ENCODE measurements at places on chromosomes 5 and 9.

DNA sequence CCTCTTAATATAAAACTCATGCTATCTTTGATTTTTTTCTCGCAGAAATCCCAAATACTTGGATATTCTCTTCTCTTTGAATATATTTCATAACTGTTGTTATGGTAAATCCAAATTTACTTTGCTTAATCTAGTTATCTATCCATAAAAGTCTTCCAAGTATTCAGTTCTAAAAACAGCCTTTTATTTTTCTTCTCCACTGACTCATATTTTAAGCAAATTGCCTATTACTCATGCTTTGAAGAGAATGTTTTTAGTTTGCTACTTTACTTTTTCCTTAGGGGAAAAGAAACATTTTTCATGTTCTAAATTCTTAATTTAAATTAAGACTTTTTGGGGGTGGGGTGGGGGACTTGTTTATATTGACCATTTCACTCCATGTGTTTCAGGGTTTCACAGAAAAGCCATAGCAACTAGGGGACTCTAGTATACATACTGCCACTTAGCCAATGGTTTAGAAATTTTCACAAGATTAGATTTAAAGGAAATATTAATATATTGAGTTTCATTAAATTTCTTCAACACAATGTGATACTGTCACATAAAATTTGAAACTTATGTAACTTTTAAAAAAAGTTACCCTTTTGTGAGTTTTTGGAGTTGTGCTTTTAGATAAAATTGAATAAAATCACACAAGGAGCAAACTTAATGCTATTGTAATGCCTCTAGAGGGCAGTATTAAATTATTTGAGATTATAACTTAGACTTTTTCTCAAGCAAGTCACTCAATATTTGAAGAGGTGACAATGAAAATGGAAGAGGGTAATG lies 545.8 kb upstream of the ARRDC3 start:
- no peak for DNase-seq

DNA sequence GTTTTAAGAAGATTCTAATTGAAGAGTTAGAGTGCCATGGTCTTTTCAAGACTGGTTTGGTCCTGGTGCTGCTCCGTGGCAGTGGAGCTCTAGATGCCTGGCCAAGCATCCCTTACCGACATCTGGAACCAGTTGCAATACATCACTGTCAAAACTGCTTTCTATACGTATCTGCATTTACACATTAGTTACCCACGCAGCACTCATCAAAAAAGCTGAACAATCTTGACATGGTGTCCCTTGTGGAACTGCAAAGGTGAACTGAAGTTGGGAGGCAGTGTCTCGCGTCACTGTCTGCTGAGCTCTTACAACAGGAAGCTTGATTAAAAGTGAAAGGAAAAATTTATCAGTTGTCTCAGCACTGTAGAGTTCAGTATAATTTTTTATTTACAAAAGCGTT lies 82.6 kb downstream of the PBX3 start:
- no peak for DNase-seq

GRCh38 chr9:135310134-135310533 lies 169.4 kb upstream of the PPP1R26 start:
- DNase-seq, result no peak

DNA sequence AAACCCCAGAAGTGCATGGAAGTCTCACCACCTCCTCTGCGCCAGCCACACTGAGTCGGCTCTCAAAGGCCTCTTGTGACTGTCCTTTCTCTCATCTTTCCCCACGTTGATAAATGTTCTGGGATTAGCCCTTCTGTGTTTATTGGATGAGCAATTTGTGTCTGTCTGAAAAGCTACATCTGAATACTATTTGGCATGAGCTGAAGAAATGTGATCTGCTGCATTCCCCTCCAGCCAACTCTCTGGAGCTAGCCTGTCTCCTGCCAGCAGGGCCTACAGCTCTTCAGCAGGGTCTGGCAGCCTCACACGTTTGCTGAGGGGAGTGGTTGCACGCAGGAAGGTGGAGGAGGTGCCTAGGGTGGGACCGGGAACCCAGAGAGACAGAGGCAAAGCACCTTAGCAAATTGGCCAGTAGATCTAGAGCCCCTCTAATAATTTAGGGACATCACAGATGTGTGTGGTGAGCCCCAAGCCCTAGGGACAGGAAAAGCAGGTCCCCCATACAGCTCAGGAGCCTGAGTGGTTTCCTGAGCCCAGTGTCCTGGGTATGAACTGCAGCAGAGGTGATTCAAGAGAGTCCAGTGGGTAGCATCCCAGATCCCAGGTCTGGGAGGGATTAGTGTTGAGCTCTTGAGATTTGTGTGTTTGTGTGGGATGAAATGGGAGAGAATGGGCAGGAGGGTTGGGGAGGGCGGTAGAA lies 20.5 kb upstream of the B4GALT1 start:
- no peak for DNase-seq

- DNase-seq, result no peak
These were observed 26.7 kb upstream of the TNC start for GRCh38 chr9:115144706-115145105.

DNA sequence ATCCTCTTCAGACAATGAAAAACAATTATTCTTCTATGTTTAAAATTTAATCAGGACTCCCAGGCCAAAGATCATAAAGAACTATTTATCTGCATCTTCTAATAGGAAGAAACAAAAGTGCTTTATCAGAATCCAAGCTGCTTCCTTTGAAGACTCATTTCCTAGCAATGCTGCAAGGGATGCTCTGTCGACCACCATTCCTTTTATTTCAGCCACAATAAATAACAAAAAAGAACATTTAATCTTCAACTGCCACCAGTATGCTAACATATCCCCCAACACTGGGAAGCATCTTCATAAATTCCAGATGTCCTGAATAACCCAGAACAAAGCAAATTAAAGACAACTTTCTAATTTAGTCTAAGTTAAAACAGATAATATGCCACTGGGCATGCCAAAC lies 68.7 kb downstream of the PKD2L2 start:
- DNase-seq, result no peak

DNA sequence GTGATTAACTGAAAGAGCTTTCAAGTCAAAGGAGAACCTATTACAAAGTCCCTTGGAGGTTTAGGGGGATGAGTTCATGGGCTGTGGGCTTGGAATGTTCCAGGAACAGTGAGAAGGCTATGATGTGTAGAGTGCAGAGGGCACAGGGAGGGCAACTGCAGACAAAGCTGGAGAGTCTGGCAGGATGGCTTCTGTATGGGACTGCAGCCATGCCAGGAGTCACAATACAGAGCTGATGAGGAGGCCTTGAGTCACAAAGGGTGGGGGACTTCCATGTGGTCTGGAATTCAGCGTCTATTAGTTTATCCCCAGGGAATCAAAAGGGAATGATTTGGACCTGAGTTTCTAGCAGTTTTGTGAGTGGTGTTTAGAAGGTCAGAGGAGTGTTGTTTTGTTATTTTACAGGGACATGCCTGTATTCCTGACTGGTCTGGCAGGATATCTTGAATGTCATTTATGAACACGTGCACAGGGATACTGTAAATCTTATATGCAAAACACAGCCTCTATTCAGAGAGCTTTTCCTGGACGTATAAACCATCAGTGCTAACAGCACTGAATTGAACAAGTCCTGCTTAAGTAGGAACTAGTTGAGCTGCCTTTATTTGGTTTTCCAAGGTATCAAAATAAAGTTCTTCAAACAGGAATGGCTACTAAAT lies 14.3 kb upstream of the TEK start:
- DNase-seq, result no peak

- peak; percentile 8 for DNase-seq
These were observed 586 bp upstream of the MTAP start for GRCh38 chr9:21801683-21802417.

DNA sequence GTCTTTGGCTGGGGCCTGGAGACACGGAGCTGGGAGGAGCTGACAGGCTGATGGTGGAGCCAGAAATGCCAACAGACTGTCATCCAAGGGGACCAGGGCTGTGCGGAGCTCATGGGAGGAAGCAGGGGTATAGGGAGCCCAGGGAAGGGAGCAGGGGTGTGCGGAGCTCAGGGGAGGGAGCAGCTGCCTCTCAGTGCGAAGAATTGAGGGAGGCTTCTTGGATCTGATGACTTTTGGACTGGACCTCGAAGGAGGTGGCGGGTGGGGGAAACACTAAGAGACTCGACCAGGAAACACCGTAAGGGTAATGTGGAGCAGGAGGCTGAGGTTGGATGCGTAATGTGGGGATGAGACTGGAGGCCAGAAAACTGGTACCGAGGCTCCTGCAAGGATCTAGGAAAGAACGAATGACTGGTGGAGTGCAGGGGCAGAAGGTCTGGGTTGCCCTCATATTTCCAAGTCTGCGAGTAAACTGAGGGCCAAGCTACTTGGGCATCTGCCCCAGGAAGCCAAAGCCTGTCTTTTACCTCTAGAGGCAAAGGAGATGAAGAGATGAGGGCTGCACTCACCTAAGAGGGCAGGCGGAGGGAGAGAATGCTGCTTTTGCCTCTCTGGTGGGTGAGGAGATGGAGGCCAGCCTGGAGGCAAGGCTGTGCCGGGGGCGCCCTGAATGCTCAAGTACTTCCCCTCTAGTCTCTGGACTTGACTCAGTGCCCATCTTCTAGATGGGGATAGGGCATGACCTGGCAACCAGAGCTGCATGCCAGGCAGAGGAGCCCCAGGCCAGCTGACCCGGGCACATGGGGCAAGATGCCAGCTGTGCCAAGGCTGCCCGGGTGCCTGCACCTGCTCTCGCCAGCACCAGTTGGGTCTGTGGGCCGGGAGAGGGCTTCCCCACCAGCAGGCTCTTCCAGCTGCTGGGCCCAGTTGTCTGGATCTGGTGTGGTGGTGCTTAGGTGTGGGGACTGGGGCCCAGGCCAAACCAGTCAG lies 2.3 kb downstream of the PTGS1 start:
- DNase-seq, result no peak

GRCh38 chr9:104856413-104856941 lies 71.5 kb downstream of the ABCA1 start:
- DNase-seq, result no peak

DNA sequence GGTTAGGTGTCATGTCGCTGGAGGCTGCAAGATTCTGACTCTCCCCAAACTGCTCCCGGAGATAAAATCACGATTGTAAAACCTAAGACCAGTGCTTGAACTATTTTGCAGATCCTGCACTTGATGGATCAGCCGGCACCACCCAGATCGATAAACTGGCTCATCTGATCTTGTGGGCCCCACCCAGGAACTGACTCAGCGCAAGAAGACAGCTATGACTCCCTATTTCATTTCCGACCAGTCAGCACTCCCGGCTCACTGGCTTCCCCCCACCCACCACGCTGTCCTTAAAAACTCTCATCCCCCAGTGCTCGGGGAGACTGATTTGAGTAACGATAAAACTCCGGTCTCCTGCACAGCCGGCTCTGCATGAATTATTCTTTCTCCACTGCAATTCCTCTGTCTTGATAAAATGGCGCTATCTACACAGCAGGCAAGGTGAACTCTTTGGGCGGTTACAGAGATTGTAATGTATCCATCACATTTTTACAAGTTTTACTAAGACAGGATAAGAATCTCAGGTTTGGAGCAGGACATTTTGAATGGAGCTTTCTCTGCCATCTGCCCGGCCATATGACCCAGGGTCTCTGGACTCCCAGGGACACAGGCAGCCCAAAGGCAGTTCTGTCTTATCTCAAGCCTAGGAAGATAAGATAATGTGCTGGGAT lies 10.6 kb upstream of the PPP1R26 start:
- no peak for DNase-seq

- DNase-seq, result no peak
These were observed 3.9 kb upstream of the ISCA1 start for GRCh38 chr9:86286278-86286677.

DNA sequence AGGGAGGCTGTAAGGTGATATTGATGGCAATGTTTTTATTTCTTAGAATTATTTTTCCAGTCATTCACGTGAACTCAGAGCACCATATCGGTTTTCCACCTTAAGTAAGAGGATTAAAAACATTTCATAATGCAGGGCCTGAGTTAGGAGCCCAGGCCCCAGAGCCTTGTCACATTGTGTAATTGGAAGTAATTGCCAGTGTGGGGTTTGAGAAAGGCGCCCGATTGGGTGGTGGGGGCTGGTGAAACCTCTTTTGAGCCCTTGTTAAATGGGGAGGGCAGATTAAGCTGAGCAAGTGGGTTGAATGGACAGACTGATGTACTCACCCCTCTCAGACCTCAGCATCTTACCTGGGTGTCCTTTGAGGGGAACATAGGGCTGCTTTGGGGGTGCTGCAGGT lies 116.7 kb upstream of the PITX1 start:
- DNase-seq, result no peak

- no peak for DNase-seq
These were observed 81.9 kb downstream of the SCAI start for GRCh38 chr9:125061391-125061790.

GRCh38 chr9:37966412-37967013 lies 62.6 kb upstream of the SLC25A51 start:
- no peak for DNase-seq
